ENCODE measurements at places on chromosomes 16 and 17.

GRCh38 chr17:31527606-31528005, 136.1 kb downstream of the RAB11FIP4 start:
- no peak for DNase-seq

- no peak for DNase-seq
These were observed 78.8 kb downstream of the WIPI1 start for GRCh38 chr17:68378268-68379176.

DNA sequence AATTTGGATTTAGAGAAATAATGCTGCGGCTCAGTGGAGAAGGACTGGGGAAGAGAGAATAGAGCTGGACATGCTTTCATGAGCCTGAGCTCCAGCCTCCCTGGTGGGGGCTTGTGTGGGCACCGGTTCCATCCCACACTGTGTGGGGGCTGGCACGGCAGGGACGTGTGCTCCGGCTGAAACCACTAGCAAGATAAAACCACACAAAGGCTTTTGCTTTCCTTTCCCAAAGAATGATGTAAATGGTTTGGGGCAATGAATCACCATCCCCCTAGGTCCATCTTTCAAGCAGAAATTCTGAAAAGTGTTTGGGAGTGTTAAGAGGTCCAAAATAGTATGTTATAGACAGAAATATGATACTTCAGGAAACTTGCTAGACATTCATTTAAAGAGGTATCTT, 77.0 kb downstream of the CDH11 start:
- no peak for DNase-seq

DNA sequence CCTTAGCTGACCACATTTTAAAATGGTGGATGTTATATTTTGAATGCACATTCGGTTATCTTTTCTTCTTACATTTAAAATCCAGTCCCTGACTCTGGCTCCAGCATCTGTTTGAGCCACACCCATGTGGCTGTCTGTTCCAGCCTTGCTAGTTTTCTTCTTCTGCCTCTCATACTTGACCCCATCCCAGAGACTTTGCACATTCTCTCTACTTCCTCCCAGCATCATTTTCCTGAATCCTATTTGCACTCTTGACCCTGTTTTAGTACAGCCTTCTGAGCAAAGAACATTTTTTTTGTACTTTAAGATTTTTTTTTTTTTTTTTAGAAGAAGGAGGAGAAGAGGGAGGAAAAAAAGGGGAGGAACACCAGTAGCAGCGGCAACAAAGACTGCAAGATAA, 23.3 kb upstream of the MAF start:
- no peak for DNase-seq

DNA sequence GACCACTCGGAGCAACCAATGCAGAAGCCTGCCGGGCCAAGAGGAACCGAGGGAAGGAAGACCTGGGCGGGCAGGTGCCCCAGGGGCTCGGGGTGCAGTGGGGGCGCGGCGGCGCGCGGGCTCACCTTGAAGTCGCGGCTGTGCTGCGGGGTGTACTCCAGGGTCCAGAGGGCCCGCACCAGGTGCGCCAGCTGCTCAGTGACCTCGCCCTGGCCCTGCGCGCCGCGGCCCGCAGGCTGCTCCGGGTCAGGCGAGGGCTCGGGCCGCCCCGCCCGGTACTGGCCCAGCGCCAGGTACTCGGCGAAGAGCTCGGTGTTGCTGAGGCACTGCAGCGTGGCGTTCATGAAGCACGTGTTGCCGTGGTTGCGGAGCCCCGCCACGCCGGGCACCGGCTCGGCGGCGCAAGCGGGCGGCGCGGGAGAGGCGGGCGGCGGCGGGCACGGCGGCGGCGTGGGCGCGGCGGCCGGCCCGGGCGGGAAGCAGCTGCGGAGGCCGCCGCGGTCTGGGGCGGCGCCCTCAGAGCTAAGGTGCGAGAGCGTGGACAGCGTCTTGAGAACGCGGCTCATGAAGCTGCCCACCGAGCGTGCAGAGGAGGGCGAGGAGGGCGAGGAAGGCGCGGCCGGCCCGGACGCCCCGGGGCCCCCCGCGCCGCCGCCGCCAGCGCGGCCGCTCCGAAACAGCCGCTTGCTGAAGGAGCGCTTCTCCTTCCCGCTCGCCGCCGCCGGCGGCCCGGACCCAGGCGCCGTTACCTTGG, 562 bp downstream of the USP31 start:
- peak; percentile 65 for DNase-seq

- DNase-seq, result peak; percentile 66
These were observed 5.7 kb downstream of the OR4D2 start for GRCh38 chr17:58172369-58173071.

DNA sequence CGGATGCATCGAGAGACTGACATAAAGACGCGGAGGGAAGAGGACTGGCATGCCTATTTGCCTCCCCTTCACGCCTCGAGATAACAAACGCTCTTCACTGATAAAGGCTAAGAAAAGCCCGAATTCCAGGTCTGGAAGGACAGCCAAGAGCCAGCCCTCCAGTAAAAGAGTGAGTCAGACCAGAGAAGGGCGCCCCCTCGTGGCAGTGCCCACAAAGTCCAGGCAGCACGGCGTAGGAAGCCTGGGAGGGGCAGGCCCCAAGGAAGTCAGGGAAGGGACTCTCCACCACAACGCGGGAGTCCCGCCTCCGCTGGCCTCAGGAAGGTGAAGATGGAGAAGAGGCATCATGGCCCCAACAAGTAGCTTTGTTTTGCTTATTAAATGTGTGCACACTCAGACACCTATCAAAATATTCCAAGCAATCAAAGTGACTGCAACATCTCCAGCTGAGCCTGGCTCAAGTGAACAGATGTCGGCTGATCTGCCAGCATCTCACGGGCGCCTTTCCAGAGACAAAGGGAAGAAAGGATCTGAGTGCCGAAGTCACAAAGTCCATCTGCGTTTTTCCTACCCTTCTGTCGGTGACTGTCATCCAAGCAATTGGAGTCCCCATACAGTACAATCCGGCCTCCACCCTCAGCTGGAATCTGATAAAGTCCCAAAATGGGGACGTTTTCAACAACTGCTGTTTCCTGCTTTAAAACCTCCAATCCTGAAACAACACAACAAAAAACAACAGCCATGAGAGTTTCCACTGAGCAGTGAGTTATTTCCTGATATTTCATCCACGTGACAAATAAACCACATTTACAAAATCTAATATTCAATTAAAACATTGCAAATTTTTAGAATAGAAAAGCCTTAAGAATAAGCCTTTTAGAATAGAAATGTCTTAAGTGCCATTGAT, 20.4 kb upstream of the SLC38A8 start:
- DNase-seq, result peak; percentile 55

DNA sequence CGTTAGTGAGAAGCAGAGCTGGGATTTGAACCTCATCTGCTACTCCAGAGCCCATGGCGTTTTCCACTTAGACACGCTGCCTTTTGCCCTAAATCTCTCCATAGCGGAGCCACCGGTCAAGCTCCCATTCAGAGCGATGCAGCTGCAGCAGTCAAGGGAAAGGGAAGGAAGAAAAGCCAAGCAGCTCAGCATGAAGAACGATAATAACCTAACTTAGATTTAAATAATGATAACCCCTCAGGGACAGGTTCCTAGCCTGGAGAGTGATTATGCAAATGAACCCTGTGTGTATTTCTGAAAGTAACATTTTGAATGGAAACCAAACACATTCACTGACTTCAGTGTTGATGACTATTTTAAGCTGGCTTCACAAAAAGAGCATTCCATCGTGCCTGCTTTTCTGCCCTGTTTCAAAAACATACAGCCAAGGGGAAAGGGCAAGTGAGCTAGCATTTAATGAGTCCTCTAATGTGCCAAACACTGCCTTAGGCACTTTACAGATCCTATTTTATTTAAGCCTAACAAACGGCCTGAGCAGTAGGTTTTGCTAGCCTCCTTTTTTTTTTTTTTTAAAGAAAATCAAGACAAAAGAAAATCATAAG, 798.3 kb downstream of the CDH8 start:
- DNase-seq, result no peak

- no peak for DNase-seq
These were observed 128.6 kb downstream of the TANC2 start for GRCh38 chr17:63094631-63095030.

GRCh38 chr16:14501331-14502255, 128.5 kb downstream of the PARN start:
- no peak for DNase-seq

DNA sequence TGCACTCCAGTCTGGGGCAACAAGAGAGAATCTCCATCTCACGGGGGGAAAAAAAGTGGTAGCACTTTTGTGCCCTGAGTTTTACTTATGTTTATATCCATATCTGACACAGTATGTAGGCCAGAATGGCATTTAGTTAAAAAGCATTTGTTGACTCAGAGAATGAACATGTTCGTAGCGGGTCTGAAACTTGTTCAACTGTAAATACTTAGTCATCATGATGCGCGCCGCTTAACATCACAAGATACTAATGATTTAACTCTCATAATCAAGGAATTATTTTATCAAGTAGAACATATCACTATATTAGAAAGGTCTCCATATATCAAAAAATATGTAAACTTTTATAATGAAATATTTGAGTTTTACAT, 55.3 kb upstream of the ITGA2B start:
- DNase-seq, result no peak

DNA sequence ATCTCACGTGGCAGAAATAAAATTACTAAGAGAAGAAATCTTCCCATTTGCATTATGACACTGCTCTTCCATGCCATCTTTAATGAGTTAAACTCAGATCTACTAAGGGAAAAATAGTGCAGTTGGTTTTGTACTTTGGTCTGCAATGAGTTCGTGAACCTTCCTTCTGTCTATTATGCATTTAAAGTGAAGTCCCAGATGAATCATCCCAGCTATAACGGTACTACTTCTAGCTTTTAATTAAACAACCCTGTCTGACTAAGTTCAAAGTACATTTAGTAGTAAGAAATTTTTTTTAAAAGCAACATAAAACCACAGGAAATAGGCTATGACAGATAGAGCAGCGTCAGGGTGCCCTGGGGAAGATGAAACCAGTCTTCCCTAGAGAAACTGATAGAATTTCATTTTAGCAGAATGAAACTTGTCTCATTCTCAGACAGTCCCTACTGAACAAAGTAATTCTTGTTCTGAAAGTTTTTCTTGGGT, 1.8 kb downstream of the TMIGD1 start:
- DNase-seq, result peak; percentile 75

- DNase-seq, result no peak
These were observed 9.5 kb upstream of the ZFP90 start for GRCh38 chr16:68529608-68529930.

DNA sequence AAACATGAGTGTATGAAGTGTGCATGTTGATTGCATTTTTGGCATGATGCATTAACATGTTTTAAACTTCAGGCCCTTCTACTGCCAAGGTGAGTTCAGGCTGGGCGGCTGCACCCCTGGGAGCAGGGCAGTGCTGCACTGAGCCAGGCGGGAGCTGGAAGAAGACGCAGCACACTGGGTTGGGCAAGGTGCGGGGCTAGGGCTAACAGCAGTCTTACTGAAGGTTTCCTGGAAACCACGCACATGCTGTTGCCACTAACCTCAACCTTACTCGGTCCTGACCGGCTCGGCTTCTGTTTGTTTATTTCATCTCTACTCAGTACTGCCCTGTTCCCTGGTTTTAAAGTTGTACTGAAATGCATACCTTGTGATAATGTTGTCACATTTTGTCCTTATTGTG, 61.0 kb downstream of the MAP2K4 start:
- DNase-seq, result no peak

DNA sequence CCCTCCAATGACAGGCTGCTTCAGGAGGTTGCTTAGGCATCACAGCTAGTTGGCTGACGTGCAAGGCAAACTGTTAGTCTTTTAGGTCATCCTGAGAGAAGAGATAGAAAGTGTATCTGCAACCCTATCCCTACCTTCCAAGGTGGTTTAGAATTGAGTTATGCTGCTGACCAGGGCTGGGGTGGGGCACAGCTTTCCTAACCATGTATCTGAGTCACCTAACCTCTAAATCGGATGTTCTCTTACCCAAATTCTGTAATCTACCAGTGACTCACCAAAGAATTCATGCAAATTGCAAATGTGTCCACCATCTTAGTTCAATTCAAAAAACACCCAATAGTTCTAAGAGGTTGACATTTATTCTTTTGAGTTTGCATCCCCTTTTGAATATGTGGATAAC, 107.2 kb upstream of the DYNLRB2 start:
- DNase-seq, result no peak

GRCh38 chr17:18267927-18268711, 7.7 kb downstream of the MIEF2 start:
- no peak for DNase-seq

DNA sequence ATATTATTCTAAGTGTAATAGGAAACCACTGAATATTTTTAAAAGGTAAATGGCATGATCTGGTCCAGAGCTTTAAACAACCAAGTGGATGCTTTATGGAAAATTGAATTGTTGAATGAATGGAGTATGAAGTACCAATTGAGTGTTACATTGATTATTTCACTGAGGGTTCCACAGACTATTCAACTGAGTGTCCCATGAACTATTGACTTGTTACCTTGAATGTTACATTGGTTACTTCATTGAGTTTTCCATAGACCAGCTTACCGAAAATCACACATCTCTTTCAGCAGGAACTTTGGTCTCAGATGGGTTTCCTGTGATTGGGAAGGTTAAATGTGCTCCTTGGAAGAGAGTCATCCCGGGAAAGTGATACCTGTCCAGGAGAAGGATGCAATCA, 56.8 kb downstream of the TMEM114 start:
- DNase-seq, result no peak

DNA sequence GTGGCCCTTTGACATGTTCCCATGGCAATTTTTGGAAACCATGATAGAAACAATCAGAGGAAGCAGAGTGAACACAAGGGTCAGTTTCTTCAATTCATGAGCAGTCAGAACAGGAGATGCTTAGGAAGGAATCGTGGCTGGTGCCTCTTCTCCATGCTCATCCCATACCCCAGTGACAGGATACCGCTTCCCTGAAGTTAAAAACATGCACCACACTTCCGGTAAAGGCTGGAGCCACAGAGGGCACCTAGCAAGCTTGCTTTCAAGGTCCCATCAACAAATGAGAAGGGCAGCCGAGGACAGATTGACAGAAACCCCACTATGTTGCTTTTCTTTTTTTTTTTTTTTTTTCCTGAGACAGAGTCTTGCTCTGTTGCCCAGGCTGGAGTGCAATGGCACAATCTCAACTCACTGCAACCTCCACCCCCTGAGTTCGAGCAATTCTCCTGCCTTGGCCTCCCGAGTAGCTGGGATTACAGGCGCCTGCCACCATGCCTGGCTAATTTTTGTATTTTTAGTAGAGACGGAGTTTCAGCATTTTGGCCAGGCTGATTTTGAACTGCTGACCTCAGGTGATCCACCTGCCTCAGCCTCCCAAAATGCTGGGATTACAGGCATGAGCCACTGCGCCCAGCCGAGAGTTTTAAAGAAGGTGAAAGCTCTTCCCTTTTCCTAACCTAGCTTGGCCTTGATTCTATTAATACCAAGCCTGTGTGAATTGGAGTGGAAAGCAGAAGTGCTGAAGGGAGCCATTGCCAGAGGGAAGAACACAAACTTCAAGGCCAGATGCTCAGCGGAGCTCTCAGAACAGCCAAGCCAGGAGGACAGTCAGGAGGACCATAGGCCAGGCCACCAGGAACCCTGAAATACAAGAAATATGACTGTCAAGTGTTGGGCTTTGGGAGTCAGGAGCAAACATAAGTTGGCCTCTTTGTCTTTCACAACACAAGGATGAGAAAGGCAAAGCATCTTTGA, 16.6 kb downstream of the GP2 start:
- no peak for DNase-seq

- DNase-seq, result no peak
These were observed 53.0 kb downstream of the GPRC5B start for GRCh38 chr16:19831678-19832077.

Data from CD4-positive, alpha-beta memory T cell (primary cell).